ENCODE measurements at places on chromosomes 16 and 17.

- peak; percentile 51 for DNase-seq
Observed at GRCh38 chr17:72151565-72152386, 31.0 kb downstream of the SOX9 start.

GRCh38 chr16:67025210-67025550, 3.8 kb upstream of the CBFB start:
- DNase-seq, result no peak

DNA sequence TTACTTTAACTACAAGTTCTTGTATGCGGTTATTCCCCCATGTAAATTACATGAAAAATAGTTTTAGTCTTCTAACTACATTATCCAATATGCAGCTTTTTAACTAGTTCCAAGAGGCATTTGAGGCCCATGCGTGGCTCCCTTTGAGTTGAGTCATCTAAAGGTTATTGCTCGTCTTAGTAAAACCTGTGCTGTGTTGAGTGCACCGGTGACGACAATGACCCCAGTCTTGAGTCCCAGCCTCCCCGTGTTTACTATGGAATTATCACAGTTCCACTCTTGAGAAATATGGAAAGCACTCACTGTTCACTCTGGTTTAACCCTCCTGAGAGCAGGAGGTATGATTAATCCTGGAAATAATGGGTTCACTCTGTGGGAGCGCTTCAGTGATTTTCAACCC, 119.2 kb downstream of the PITPNC1 start:
- no peak for DNase-seq

GRCh38 chr17:61485067-61485775, 33.0 kb downstream of the TBX4 start:
- no peak for DNase-seq

- no peak for DNase-seq
Observed at GRCh38 chr17:74415608-74416396, 16.1 kb upstream of the GPRC5C start.

DNA sequence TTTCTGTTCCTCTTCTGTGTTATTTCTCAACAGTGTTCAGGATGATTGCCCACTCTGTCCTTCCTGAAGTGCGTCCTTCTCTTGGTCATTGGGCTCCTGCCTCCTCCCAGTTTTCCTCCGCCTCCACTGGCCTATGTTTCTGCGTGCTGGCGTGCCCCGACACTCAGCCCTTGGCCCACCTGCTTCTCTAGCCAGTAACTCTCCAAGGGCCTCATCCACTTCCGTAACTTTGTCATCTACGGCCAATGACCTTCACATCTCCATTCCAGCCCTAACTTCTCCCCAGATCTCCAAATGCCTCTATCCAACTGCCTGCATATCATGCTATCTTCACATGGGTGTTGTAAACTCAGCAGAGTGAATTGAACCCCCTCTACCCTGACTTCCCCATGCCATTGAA, 39.6 kb upstream of the RPL38 start:
- no peak for DNase-seq

DNA sequence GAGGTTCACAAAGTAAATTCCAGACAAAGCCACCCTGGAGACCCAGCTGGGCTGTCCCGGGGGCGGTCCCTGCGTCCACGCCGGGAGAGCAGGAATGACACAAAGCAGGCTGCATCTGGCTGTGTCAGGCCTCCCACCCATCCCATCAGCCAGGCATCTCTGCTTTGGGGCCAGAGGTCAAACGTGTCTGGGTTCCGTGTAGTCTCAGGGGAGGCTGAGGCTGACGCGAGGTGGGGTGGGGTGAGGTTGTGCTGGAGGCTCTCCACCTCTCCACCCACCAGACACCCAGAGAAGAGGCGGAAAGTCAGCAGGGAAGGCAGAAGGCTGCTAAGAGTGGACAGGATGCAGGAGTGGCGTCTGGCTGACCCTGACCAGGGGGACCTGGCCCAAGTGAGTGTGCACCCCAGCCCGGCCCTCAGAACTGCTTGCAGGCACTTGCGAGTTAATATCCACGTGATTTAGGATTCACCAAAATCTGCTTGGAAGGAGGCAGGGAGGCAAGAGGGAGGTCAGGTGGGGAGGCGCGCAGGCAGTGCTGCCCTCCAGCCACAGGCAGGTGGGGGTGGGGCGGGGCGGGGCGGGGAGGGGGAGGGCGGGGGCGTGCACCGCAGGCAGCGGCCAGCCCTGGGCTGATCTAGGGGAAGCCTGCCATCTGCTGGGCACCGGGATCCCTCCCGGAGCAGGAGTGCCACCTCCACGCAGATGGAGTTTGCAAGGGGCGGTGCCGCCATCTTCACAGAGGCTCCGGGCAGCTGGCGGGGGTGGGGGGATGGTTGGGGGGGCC, 44.3 kb downstream of the TBC1D16 start:
- peak; percentile 77 for DNase-seq

DNA sequence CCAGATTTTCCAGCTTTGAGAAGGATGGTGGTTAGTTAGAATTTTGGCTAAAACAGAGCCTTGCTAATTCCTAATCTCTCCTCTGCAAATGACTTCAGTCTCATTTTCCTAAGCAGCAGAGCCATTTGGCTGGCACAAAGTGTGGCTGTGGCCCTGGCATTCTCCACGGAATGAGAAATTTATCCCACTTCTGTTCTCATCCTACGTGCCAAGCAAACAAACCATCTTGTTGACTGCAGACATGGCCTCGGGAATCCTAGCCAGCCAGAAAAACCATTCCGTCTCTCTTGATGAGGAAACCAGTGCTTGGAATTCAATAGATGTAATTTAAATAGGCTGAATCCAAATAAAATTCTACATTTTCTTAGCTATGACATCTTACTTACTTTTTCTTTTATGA, 34.1 kb upstream of the ELAC2 start:
- DNase-seq, result no peak

GRCh38 chr16:67156143-67156844, 3.4 kb downstream of the TRADD start:
- no peak for DNase-seq

DNA sequence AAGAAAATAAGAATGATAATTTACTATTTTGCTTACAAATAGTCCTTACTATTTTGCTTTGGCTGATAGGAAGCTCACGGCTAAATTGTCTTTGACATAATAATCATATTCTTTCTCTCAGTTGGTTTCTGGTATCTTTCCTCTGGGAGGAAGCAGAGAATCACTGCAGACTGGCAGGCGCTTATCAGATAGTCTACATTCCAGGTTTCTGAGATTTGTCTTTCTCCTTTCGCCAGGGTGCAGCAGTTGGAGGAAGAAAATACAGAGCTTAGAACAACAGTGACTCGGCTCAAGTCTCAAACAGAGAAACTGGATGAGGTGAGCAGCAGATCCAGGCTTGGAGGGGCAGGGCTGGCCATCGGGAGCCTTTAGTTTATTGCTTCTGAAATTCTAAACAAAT, 136.1 kb downstream of the RAB11FIP4 start:
- DNase-seq, result no peak

DNA sequence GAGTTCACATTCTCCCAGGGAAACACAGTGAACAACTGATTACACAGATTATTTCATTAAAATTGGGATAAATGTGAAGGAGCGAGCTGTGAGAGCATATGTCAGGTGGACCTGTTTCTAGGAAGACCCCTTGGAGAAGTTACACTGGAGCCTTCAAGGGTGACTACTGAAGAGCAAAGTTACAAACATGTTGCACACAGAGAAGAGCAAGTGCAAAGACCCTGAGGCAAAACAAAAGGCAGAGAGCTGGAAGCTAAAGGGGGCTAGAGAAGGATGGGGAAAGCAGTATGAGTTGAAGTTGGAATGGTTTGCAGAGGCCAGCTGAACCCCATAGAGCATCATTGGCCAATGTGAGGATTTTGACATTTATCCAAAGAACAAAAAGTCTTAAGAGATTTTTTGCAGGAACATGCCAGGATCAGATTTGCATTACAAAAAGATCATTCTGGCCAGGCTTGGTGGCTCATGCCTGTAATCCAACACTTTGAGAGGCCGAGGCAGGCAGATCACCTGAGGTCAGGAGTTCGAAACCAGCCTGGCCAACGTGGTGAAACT, 14.1 kb downstream of the PDZD9 start:
- no peak for DNase-seq

DNA sequence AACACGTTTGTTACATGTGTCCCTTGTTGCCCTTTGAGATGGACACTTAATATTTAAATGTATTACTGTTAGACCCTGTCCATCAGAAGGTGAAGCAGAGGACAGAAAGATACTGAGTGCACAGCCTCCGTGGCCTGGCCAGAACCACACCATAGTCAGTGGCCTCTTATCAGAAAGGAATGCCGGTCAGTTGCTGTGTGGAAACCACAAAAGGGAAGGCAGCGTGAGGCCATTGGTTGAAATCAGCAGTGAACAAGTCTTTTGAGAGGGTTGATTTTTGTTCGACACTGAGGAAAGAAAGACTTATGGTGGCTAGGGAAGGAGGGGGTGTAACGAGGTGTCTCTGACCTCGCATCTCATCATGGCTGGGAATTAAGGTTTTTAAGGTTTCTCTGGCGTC, 85.4 kb upstream of the CLEC18A start:
- no peak for DNase-seq

GRCh38 chr17:20184181-20184580, 175.0 kb downstream of the SPECC1 start:
- DNase-seq, result no peak
